ENCODE measurements at places on chromosomes 7 and 10.

DNA sequence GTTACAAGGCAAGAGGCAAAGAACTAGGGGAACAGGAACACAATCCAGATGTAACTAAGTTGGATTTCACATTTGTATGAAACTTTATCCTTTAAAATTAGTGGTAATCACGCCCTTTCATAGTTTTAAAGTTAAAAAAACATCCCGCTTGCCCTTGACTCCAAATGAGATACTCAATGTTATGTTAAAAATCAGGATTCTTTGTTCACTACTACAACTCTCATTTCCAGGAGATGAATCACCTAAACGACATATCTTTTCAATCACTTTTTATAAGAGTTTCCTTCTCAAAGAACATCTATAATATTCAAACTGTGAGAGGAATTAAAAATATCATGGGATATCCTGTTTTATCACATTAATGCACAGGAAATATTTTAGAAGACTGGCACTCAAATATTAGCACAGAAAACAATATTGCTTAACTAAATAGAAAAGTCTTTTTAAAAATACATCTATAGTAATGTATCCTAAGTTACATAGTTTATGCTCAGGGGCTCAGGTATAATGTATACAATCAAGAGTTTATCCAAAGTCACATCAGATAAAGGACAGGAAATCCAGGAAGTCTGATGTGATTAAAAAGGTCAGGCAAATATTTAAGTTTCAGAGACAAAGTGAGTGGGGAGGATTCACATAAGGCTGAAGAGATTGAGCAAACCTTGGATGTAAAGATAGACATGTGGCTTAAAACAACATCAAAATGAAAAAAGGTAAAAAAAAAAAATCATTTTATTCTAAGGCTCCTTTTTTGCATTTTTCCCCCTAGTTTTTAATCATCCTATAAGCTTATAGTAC lies 41.9 kb downstream of the CADPS2 start:
- DNase-seq = no peak

- no peak for DNase-seq
Measured at GRCh38 chr10:21719502-21719901, 185.5 kb downstream of the MLLT10 start.

- no peak for DNase-seq
Measured at GRCh38 chr10:29807163-29807806, 172.5 kb upstream of the SVIL start.

DNA sequence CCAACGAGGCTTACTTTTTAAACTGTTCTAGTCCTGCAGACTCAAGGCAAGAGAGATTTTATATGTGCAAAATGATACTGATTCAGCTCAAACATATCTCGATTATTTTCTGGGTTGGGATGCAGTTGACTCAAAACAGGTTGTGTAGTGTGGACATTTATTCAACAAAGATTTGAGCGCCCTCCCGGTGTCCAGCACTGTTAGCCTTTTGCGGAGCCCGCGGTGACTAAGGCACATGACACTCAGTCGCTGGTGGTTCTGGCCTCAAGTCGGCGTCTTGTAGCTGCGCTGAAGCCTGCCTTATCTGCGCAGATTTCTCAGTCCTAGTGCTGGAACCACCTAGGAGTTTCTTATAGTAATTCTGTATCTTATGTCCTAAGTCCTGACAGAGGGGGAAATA lies 938 bp upstream of the CADPS2 start:
- DNase-seq = no peak

DNA sequence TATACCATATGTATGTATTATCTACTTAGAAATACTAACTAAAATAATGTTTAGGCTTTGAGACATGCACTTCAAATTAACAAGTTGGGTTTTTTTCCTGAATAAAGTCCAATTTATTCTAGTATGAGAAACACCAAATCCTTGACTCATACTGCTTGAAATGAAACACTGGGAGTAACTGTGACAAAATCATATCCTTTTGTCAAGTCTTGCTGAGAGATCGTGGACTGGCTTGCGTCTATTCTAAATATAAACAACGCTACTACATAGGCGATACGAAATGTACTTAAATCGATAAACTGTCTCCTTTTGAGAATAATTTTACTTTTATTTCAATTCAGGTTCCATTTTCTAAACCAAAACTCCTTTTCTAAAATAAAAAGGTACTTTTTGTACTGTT lies 16.3 kb downstream of the SMURF1 start:
- no peak for DNase-seq

- no peak for DNase-seq
Measured at GRCh38 chr10:119029613-119030420, at the start of gene NANOS1. NANOS1 (plus strand) TSS chr10:119029714; CDS start chr10:119029802, 88 bp downstream.

DNA sequence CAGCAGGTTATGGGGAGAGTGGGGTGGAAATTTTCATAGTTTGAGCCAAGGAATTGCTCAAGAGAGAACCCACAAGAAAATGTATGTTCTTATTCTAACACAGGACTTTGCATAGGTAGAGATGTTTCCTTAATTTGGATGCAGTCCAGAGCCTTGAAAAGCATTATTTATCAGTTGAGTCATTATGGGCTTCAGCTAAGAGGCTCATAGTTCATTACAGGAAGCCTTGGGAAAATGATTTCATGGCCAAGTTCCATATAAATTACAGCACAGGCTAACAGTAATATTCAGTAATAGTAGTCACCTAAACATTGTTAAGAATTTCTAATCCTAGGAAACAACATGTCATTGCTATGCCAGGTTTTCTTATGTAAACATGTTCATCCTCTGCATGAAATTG lies 131.1 kb upstream of the PTPRZ1 start:
- DNase-seq = no peak

DNA sequence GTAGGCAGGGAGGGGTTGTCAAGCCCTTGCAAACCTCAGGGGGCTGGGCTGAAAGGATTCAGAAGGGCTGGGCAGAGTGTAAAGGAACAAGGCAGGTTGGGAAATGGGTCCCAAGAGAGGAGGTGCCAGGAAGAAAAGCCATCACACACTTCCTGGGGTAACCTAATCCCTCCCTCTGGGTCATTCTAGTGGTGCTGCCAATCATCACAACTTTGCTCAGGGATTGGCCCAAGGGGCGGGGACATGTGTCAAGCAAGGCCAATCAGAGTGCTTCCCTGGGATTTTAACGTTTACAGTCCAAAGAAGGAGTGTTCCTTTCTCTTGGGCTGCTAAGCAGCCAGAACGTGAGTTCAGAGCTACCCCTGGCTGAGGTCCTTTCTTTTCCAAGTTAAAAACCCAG lies 57.1 kb upstream of the NPTX2 start:
- DNase-seq = no peak

DNA sequence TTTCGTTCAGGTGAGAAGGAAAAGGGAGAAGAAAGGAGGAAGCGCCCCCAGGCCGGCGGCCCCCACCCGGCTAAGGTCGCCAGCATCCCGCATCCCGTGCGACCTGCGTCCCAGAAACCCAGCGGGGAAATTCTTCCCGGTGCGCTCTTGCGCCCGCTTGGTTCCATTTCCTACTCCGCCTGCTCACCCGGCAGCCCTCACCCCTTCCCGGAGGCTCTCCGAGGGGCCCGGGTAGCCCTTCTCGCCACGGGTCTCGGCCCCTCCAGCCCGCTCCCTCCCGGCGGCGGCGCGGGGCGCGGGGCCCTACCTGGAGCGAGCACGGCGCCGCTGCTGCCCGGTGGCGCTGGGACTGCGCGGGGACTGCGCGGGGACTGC lies at the start of gene PRKCQ:
PRKCQ (minus strand) TSS at position 373 of the 375 bp plus-strand sequence. CDS start 65,141 bp downstream, outside the sequence.
- no peak for DNase-seq

GRCh38 chr10:1094112-1095057 lies 38.2 kb downstream of the WDR37 start:
- no peak for DNase-seq

GRCh38 chr7:148863324-148863723 lies 20.8 kb downstream of the EZH2 start:
- DNase-seq = no peak

GRCh38 chr7:101985903-101986734 lies 168.7 kb downstream of the CUX1 start:
- no peak for DNase-seq

DNA sequence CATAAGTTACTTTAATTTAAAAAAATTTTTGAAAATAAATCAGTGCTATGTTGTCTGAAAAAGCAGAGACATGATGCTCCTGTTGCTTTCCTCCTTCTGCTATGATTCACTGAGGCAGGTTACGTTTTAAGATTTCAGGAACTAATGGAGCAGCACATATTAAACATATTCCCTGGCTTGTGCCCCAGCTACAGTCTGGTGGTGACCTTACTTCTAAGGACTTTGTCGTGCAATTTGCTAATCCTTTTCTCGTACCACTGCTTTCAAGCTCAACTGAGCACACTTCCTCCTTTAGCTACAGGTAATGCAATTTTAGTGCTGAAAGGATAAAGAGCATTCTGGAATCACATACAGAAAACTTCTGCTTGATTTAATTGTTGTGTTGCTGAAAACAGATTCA lies 16.2 kb upstream of the PRR15 start:
- no peak for DNase-seq

- no peak for DNase-seq
Measured at GRCh38 chr10:15852111-15852557, 8.2 kb downstream of the MINDY3 start.

DNA sequence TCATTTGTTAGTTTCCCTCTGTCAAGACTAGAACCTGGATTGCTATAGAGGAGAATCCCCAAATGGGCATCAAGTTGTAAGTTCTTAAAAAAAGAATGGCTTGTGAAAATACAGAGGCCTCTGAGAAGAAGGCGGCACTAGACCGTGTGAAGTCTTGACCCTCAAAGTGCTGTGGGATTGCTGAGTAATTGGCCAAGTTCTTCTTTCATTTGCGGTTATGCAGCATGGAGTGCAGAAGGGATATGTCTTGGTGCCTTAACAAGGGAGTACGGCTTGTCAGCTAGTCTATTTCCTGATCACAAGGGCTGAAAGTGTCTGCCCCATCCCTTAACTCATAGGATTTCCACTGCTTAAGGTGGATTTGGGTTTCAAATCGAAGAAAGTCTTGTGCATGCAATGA lies 81.2 kb downstream of the MKX start:
- DNase-seq = no peak

GRCh38 chr7:72053292-72053691 lies 358.8 kb downstream of the CALN1 start:
- no peak for DNase-seq

- DNase-seq = no peak
Measured at GRCh38 chr10:49365275-49365674, 30.6 kb downstream of the DRGX start.

DNA sequence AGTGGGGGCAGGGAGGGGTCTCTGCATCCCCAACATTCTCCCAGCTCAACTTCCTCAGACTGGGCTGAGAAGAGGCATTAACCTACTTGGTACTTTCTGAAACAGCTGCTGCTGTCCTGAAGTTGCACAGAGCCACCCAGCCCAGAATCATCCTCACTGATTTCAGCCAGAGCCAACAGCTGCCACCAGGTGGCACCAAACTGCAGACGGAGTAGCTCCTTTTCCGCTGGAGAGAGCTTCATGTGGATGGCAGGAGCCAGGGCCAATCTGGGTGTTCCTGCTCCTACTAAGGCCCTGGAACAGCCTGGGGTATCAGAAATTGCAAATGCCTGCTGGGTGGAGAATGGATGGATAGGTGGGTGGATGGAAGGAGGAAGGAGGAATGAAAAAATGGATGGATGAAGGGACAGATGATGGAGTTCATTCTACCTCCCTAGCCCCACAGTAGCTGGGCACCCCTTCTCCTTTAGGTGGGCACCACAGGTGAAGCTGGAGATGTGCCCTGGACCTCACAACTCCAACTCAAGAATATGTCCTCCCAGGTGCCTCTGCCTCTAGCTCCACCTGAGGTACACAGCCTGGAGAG lies 11.8 kb upstream of the DRGX start:
- peak; percentile 58 for DNase-seq

- no peak for DNase-seq
Measured at GRCh38 chr10:28971255-28971654, 293.9 kb downstream of the BAMBI start.

DNA sequence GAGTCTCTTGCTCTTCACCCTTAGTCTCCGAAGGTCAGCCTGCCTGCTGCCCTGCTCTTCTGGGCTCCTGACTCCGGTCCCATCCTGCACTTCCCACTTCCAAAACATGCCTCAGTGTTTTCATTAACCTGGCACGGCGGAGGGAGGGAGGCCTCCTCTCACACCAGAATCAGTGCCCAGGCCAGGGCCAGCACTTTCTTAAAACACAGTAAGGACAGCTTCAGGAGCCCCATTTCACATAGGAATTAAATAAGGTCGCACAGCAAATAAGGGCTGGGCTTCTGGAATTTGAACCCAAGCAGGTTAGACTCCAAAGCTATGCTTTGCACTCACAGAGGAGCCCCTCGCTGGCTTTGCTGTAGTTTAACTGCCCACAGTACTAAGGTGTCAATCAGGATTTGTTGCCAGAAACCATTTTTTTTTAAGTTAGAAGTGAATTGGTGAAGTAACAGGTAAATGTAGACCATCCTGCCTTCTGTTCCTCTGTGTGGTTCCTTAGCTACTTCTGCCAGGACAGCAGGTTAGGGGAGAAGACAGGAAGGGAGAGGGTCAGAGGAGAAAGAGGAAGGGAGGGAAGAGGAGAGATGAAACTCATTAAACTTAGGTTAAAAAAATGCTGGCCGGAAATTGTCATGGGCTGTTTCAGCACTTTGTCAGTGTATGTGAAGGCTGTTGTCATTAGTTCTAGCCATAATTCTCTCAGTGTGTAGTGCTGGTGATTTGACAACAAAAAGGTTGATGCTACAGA lies 1.1 kb downstream of the RASSF4 start:
- no peak for DNase-seq

DNA sequence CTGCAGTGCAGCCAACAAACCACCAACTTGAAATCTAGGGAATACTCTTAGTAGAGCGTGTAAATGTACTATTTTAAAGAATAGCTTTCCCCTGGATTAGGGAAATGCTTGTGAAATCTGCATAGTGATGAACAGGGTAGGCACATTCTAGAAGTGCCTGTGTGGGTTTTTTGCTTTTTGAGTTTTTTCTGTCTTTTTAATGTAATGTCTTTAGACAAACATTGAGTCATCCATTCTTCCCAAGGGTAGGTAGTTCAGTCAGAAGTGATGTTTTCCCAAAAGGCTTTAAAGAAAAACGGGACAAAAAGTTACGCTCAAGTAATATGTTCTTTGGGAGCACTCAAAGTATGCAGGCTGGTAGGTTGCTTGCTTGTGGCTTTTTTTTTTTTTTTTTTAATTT lies 130.0 kb downstream of the AUTS2 start:
- no peak for DNase-seq

DNA sequence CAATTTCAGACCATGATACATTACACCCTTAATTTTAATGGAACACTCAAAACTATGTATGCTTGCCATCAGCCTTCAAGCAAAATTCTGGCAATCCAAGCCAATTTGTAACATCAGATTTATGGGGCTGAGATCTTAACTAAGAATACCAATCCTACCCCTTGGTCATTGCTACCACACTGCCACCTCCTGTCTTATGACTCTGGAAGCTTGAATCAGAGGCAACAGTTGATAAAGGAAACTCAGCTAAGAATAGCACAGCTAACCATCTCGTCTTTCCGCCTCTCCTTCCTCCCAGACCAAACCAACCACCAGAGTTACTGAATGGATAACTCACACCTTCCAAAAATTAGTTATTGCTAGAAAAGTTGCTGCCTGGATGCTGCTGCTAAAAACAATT lies 7.4 kb downstream of the IGF2BP3 start:
- DNase-seq = no peak

DNA sequence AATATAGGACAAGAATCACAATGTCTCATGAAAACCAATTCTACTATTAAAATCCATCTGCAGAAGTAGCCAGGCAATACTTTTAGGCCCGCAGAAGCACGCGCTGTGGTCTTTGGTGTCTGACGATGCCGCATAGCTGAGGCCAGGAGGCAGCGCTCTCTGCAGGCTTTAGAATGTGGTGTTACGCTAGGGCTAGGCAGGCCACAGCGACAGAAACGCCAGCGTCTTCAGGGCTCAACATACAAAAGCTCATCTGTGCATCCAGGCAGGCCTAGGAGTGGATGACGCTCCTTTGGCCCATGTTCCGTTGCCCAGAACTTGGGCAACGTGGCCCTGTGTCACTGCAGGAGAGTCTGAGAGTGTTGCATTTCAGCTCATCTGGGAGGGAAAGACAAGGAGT lies 601.1 kb upstream of the FOXK1 start:
- DNase-seq = no peak

All from CD4-positive, alpha-beta T cell treated with Interleukin-6 at 100 ng/mL for 8 hours (primary cell).